ENCODE measurements at places on chromosomes 5 and 9.

DNA sequence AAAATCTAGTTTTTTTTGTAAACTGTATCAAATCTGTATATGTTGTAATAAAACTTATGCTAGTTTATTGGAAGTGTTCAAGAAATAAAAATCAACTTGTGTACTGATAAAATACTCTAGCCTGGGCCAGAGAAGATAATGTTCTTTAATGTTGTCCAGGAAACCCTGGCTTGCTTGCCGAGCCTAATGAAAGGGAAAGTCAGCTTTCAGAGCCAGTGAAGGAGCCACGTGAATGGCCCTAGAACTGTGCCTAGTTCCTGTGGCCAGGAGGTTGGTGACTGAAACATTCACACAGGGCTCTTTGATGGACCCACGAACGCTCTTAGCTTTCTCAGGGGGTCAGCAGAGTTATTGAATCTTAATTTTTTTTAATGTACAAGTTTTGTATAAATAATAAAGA lies 24.3 kb downstream of the HMGCR start:
- H3K27ac ChIP-seq = no peak overlapping the region
- no peak overlapping the region for H3K4me3 ChIP-seq
- peaks cover 16% of the 10 kb centered on the region for H3K36me3 ChIP-seq
- no peak for DNase-seq

GRCh38 chr9:79736051-79736450 lies 164.3 kb downstream of the TLE4 start:
- DNase-seq = no peak
- no peaks in the 10 kb centered on the region for H3K27me3 ChIP-seq
- H3K27ac ChIP-seq = no peak overlapping the region
- no peaks in the 10 kb centered on the region for H3K4me1 ChIP-seq
- H3K4me3 ChIP-seq = no peak overlapping the region
- H3K36me3 ChIP-seq = no peaks in the 10 kb centered on the region

- no peaks in the 10 kb centered on the region for H3K36me3 ChIP-seq
- DNase-seq = no peak
- H3K4me1 ChIP-seq = peaks cover 11% of the 10 kb centered on the region
- no peak overlapping the region for H3K4me3 ChIP-seq
- H3K27me3 ChIP-seq = no peaks in the 10 kb centered on the region
- no peak overlapping the region for H3K27ac ChIP-seq
These were observed 59.6 kb upstream of the SPATA31C2 start for GRCh38 chr9:88197781-88198340.

DNA sequence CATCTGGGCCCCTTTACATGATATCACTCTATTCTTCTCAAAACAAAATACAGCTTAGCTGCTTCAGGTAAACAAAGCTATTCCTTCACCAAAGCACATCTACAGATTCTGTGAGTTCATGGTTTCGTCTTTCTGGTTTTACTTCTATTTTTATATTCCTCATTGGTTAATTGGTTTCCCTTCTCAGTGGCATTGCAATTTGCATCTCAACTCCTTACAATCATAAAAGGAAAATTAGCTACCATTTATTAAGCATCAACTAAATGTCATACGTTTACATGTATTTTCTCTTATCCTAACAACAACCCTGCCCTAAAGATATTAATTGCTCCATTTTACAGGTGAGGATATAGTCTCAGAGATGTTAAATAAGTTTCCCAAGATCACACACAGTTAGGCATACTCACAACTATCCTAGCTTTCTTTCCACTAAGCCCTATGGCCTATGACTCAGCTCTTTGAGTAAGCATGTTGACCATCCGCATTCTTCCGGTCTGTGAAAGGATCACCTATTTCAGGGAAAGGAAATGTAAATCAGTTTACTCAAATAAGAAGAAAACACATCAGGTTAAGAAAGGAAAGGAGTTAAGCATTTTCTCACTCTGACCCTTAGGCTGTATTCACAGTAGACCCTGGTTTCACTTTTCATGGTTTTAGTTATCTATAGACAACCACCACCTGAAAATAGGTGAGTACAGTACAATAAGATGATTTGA lies 146.1 kb downstream of the CAAP1 start:
- H3K36me3 ChIP-seq = no peaks in the 10 kb centered on the region
- H3K4me3 ChIP-seq = no peak overlapping the region
- DNase-seq = no peak
- no peak overlapping the region for H3K27ac ChIP-seq
- H3K4me1 ChIP-seq = no peaks in the 10 kb centered on the region
- no peaks in the 10 kb centered on the region for H3K27me3 ChIP-seq

DNA sequence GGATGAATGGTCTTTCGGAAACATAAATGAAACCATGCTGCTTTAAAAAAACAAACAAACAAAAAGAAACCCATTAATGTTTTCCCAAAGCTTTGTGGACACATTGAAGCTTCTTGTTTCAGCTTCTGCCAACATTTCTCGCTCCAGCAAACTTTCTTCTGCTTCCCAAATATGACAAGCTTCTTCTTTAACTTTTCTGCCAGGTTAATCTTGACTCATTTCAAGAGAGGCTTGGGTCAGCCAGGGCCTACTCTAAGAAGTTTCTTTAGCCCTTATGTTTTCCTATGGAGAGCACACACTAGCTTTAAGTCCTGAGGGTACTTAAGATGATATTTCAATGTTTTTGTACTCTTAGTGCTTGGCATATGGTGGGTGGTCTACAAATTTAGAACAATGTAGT lies 6.1 kb downstream of the ANXA1 start:
- H3K4me1 ChIP-seq = peaks cover 5% of the 10 kb centered on the region
- no peak overlapping the region for H3K27ac ChIP-seq
- no peak for DNase-seq
- no peak overlapping the region for H3K4me3 ChIP-seq

GRCh38 chr5:18314192-18314778 lies 680.0 kb downstream of the TAF11L14 start:
- H3K27me3 ChIP-seq = no peaks in the 10 kb centered on the region
- no peak overlapping the region for H3K4me3 ChIP-seq
- H3K4me1 ChIP-seq = no peaks in the 10 kb centered on the region

DNA sequence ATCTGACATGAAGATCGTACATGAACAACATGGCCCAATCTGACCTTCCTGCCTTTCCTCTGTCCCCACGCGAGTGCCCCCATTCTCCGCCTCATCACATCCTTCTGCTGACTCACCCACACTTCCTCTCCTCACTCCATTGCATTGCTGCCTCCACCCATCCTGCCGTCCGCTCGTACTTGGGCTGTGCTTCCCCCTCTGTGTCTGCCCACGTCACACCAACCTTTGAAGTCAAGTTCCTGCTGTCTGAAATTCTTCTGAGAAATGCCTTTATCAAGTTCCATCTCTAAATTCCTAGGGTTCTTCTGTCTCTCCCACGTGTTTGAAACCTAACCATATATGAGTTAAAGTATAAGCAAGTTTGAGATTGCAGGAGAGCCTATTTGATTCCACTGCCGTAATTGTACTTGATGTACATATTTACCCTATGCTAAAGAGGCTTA lies 18.0 kb upstream of the STARD4 start:
- no peaks in the 10 kb centered on the region for H3K36me3 ChIP-seq
- H3K4me1 ChIP-seq = peaks cover 5% of the 10 kb centered on the region
- peak; percentile 50 for DNase-seq
- peak overlapping the region; percentile 56 for H3K27ac ChIP-seq
- no peaks in the 10 kb centered on the region for H3K27me3 ChIP-seq

- H3K27ac ChIP-seq = no peak overlapping the region
- peak; percentile 24 for DNase-seq
- H3K27me3 ChIP-seq = no peaks in the 10 kb centered on the region
- H3K4me1 ChIP-seq = no peaks in the 10 kb centered on the region
- peaks cover 2% of the 10 kb centered on the region for H3K36me3 ChIP-seq
These were observed 154.3 kb downstream of the NFIB start for GRCh38 chr9:14159440-14160216.

- H3K4me3 ChIP-seq = no peak overlapping the region
- H3K27ac ChIP-seq = no peak overlapping the region
- no peaks in the 10 kb centered on the region for H3K4me1 ChIP-seq
These were observed 24.3 kb downstream of the MAT2B start for GRCh38 chr5:163529698-163530097.

GRCh38 chr9:132169672-132170392 lies 8.0 kb downstream of the NTNG2 start:
- H3K4me1 ChIP-seq = no peaks in the 10 kb centered on the region
- H3K27me3 ChIP-seq = peaks cover 47% of the 10 kb centered on the region
- no peak overlapping the region for H3K4me3 ChIP-seq
- H3K36me3 ChIP-seq = no peaks in the 10 kb centered on the region
- DNase-seq = peak; percentile 46

- peaks cover 1% of the 10 kb centered on the region for H3K4me1 ChIP-seq
- peak overlapping the region; percentile 82 for H3K27ac ChIP-seq
- H3K4me3 ChIP-seq = no peak overlapping the region
- no peaks in the 10 kb centered on the region for H3K36me3 ChIP-seq
These were observed 78.3 kb downstream of the PPARGC1B start for GRCh38 chr5:149808264-149808982.

GRCh38 chr9:98985596-98985995 lies 41.9 kb downstream of the COL15A1 start:
- no peaks in the 10 kb centered on the region for H3K36me3 ChIP-seq
- H3K27ac ChIP-seq = no peak overlapping the region
- H3K4me3 ChIP-seq = no peak overlapping the region
- DNase-seq = no peak

GRCh38 chr5:73812962-73813588 lies 187.1 kb downstream of the ARHGEF28 start:
- H3K27me3 ChIP-seq = no peaks in the 10 kb centered on the region
- no peak for DNase-seq
- no peaks in the 10 kb centered on the region for H3K4me1 ChIP-seq
- H3K4me3 ChIP-seq = no peak overlapping the region
- no peaks in the 10 kb centered on the region for H3K36me3 ChIP-seq

DNA sequence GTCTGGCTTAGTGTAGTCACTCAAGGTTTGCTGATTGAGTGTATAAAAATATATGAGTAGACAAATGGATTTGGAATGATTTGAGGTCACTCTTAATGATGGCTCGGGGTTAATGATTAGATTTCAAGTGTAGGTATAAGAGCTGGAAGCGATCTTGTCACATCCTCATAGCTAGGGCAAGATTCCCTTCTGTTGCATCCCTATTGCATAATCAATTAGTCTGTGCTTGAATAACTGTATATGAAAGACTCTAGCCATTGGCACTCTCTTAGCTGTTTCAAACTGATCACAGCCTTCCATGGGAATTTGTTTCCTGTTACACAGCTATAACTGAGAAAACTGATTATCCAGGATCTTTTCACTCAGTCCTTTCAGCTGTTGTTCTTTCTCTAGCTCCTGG lies 811.6 kb downstream of the TLE4 start:
- peak; percentile 38 for DNase-seq
- no peaks in the 10 kb centered on the region for H3K36me3 ChIP-seq
- no peak overlapping the region for H3K27ac ChIP-seq
- no peaks in the 10 kb centered on the region for H3K27me3 ChIP-seq
- H3K4me3 ChIP-seq = no peak overlapping the region
- H3K4me1 ChIP-seq = peaks cover 18% of the 10 kb centered on the region

DNA sequence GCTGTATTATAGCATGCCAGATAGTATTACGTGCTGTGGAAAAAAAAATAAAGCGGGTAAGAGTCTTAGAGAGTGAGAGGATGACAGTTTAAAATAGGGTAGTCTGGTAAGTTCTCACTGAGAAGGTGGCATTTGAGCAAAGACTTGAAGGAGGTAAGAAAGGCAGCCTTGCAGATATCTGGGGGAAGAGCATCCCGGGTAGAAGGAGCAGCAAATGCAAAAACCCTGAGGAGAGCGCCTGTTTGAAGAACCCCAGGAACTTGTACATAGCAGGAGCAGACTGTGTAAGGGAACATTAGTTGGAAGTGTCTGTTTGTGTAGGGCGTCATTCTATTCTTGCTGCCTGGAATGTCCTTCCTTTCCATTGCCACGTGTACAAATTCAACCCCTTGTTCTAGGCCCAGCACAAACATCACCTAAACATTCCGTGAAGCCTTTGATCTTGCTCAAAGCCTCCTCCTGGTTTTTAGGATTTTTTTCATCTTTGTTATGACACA lies 2.6 kb downstream of the AP3S1 start:
- H3K4me1 ChIP-seq = peaks cover 38% of the 10 kb centered on the region
- H3K27ac ChIP-seq = peak overlapping the region; percentile 38
- DNase-seq = no peak
- H3K27me3 ChIP-seq = no peaks in the 10 kb centered on the region
- no peaks in the 10 kb centered on the region for H3K36me3 ChIP-seq

- no peaks in the 10 kb centered on the region for H3K4me1 ChIP-seq
- no peak for DNase-seq
- no peak overlapping the region for H3K4me3 ChIP-seq
- H3K27ac ChIP-seq = no peak overlapping the region
- H3K27me3 ChIP-seq = no peaks in the 10 kb centered on the region
These were observed 265.4 kb upstream of the NUDT12 start for GRCh38 chr5:103827976-103828375.

- no peak overlapping the region for H3K27ac ChIP-seq
- no peaks in the 10 kb centered on the region for H3K27me3 ChIP-seq
- peaks cover 10% of the 10 kb centered on the region for H3K36me3 ChIP-seq
- H3K4me3 ChIP-seq = no peak overlapping the region
These were observed 17.7 kb downstream of the ISOC1 start for GRCh38 chr5:129112295-129112694.

DNA sequence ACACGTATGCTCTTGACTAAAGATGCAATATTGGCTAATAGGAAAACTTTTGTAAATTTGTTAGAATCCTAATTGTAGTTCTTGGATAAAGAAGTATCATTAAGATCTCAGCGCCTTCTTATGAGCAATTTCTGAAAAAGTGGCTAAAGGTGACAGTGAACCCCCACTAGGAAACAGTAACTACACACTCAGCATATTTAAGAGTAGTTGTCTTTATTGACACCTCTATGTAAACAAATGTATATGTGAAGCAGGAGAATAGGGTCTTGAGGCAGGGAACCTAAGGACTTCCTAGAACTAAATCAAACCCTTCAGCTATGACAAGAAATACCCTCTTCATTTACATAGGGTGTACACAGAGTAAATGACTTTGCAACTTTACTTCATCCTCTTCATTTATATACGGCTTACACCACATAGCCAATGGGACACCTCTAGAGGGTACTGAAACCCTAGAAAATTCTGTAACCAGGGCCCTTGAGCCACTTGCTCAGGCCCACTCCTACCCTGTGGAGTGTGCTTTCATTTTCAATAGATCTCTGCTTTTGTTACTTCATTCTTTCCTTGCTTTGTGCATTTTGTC lies 2.8 kb downstream of the NIPSNAP3A start:
- no peaks in the 10 kb centered on the region for H3K27me3 ChIP-seq
- no peak overlapping the region for H3K27ac ChIP-seq
- peaks cover 10% of the 10 kb centered on the region for H3K36me3 ChIP-seq

DNA sequence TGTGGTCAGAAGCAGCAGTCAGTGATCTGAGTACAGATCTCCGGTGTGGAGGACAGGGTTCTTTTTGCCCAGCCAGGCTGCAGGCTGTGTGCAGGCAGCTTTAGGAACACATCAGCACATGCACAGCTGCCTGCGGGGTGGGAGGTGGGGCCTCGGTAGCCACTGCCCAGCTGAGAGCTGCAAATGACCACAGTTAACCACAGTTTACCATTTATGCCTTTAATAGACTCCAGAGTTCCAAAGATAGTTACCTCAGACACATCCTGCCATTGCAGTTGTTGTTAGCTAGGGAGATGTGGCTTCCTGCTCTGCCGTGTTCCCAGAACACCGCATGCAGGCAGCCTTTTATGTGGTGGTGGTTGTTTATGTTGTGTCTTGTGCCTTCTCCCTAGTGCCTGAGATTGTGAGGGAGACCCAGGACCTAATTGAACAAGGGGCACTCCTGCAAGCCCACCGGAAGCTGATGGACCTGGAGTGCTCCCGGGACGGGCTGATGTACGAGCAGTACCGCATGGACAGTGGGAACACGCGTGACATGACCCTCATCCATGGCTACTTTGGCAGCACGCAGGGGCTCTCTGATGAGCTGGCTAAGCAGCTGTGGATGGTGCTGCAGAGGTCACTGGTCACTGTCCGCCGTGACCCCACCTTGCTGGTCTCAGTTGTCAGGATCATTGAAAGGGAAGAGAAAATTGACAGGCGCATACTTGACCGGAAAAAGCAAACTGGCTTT lies 10.2 kb downstream of the EXOC3 start:
- no peaks in the 10 kb centered on the region for H3K27me3 ChIP-seq
- peaks cover 61% of the 10 kb centered on the region for H3K36me3 ChIP-seq
- DNase-seq = no peak
